Brain pericyte (primary cell): ENCODE measurements at places on chromosomes 12 and 14.

DNA sequence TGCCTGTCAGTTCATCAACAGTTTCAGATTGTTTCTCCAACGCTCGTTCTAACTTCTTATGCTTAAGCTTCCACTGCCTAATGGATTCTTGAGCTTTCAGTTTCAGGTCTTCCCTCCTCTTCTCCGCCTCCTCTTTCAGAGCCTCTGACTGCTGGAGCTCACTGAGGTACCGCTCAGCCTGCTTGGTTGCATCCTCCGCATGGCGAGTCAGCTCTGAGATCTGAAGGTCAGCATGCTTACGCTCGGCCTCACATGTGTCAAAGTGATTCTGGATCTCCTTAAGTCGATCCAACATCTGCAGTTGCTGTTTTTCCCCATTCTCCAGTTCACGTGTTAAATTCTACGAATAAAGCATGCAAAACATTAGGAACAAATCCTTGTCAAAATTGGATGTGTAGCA, 148.8 kb downstream of the CEP128 start:
- DNase-seq = no peak

GRCh38 chr12:114967151-114967550, 283.2 kb upstream of the TBX3 start:
- DNase-seq = no peak

DNA sequence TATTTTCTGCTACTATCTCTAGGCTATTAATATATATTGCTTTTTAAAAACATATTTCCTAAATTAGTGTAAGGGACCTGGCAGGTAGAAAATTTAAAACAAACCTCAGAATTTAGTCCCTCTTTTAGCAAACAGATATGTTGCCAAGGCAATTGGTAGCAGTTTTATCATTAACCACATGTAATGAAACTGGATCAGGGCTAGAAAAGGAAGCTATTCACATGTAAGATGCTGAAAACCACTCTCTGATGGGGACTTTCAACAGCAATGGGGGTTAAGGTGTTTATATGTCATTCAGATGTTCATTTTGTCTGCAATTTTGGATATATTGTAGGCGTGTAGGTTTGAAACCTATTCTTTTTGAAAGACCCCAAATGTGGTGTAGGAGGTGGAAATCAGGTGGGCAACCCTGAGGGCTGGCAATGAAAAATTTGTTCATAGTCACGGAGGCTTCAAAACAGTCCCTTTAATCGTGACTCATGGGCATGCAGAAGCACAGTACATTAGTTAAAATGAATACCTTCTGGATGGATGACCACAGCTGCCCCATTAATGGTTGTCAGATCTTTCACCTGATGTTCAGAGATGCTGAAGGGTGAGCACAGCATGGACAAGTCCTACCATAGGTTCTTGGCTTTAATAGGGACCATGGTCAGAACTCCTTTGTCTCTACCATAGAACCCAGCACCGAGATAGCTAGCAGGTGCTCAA, 5.9 kb upstream of the PKP2 start:
- no peak for DNase-seq

GRCh38 chr12:78386871-78387270, 477.7 kb upstream of the SYT1 start:
- DNase-seq = no peak

DNA sequence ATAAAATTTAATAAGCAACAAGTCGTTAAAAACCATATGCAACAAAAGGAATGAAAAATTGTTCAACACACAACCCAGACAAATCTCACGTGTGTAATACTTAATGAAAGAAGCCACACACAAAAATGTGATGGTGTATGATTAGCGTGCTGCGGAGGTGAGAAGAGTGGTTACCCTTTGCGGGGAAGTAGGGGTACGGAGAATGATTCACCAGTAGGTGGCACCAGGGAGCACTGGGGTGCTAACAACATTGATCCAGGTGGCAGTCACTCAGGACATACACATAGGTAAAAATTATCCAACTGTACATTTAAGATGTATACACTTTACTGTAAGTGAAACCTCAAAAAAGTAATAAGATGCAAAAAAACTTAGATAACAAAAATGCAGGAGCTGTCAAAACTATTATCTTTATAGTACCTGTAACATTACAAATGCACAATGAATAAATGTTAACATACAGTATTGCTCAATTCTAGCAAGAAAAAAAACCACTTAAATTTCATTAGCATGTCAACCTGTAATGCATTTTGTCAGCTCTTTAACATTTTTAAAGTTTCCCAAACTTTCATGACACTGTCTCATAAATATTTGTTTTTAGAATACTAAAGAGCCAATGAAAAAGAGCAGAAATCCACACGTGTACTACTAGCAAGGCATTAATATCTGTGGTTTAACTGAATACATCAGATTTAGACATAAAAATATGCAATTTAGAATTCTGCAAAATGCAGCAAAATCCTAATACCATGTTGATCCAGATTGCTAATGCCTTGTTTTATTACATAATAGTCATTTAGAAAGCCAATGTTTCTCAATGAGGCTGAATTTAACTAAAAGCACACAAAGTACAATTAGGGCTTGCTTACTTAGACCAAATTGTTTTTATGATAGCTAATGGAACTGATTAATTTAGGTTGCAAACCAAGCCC, 46.7 kb downstream of the TMCC3 start:
- DNase-seq = no peak

DNA sequence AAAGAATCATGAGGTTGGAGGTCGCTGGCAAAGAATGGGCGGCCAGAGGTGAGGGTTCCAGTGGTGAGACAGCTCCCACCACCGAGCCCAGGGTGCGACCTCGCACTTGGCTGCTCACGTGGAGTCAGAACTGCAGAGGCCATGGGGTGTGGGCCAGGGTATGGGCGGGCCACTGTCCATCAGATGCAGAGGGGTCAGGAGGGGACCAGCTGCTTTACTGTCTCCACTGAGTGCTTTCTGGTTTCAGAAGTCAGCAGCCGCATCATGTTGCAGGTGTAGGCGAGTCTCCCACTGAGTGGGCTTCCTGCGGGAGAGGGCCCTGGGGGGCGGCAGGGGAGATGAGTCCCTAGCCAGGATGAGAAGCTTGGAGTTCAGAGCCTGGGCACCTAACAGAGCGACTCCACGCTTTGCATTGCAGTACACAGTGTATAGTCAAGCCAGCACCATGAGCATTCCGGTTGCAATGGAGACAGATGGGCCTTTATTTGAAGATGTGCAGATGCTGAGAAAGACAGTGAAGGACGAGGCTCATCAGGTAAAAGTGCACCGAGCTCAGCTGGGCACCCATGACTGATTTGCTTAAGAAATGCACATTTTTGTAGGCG, 46.9 kb upstream of the DYNC1H1 start:
- no peak for DNase-seq

DNA sequence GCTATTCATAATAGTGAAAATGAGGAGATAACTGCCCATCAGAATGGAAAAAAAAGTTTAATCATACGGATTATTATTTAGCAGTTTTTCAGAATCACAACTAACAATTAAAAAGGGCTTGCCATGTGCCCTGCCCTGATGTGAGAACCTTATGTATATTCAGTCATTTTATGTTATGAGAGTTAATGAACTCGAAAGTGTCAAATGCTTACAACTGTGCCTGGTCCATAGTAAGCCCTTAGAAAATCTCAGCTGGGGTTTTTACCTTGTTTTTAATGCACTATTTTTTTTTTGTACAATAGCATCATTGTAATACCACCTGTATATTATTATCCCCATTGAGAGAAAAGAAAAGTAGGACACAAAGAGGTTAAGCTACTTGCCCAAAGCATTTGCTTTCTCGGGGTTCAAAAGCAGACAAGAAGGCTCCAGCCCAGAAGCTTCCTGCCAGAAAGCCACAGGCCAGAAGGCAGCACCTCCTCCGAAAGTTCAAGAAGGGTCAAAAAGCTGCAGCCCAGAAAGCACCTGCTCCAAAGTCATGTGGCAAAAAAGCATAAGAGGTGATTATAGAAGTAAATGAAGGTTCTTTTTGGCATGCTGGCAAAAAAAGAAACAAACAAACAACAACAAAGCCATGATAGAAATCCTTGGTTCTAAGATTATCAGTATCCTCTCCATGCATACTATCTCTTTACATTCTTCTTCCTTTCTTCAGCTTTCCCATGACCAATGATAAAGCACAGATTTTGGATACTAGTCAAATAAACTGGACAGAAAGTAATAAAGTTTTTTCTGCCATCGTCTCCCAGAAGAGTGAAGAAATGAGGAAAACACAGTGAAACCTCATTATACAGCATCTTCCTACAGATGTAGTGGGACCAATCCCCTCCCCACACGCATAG, 59.1 kb upstream of the NAP1L1 start:
- no peak for DNase-seq

DNA sequence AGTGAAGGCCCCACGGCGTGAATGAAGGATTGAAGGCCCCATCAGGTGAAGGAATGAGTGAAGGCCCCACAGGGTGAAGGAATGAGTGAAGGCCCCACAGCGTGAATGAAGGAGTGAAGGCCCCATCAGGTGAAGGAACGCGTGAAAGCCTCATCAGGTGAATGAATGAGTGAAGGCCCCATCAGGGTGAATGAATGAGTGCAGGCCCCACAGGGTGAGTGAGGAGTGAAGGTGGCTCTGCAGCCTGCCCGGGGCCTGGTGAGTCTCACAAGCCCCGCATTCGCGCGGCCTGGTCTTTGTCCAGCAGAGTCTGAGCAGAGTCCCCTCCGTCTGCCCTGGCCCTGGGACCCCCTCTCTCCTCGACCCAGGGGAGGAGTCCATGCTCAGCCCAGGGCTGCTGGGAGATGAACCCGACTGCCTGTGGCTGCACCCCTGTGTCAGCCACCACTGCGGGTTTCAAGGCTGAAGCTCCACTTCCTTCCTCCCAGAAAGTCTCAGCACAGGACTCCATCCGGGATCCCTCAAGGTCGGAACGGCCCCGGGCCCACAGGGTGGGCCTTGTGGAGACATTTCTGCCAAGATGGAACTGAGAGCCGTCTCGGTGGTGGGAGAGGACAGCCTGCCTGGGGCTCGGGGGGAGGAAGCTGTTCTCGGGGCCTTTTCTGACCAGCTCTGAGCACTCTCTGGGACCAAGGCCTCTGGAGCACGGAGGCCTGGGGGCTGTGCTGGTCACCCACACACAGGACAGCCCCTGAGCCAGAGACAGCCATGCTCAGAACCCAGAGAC, 37.4 kb upstream of the TMEM179 start:
- DNase-seq = no peak

DNA sequence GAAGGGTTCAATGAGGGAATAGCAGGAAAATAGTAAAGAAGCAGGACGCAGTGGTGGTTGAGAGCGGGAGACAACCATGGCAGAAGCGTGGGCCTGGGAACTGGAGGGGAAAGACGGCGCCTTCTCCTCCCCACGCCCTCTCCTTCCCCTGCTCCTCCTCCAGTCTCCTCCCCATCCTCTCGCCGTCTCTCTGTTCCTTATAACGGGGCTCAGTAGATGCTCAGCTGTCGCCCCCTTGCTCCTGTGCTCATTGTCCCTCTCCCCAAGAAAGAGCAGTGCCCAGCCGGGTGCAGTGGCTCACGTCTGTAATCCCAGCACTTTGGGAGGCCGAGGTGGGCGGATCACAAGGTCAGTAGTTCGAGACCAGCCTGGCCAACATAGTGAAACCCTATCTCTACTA, 142.0 kb downstream of the BCL11B start:
- DNase-seq = no peak

GRCh38 chr12:1936406-1937320, 18.2 kb upstream of the CACNA2D4 start:
- DNase-seq = peak; percentile 22

GRCh38 chr12:67634303-67634761, 14.2 kb upstream of the DYRK2 start:
- DNase-seq = no peak

GRCh38 chr12:114921781-114922180, 237.8 kb upstream of the TBX3 start:
- DNase-seq = no peak

GRCh38 chr12:29070309-29070708, 78.8 kb upstream of the FAR2 start:
- no peak for DNase-seq

- DNase-seq = no peak
Observed at GRCh38 chr12:15214851-15215601, 6.2 kb downstream of the RERG start.

DNA sequence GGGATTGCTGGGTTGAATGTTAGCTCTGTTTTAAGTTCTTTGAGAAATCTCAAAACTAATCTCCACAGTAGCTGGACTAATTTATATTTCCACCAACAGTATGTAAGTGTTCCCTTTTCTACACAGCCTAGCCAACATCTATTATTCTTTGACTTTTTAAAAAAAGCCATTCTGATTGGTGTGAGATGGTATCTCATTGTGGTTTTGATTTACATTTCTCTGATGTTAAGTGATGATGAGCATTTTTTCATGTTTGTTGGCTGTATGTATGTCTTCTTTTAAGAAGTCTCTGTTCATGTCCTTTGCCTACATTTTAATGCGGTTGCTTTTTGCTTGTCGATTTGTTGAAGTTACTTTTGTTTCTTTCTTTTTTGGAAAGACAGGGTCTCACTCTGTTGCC, 301.1 kb upstream of the OR4E1 start:
- no peak for DNase-seq

- DNase-seq = no peak
Observed at GRCh38 chr14:101705733-101706508, 55.6 kb upstream of the PPP2R5C start.

GRCh38 chr12:96919510-96920210, 12.6 kb downstream of the NEDD1 start:
- no peak for DNase-seq

DNA sequence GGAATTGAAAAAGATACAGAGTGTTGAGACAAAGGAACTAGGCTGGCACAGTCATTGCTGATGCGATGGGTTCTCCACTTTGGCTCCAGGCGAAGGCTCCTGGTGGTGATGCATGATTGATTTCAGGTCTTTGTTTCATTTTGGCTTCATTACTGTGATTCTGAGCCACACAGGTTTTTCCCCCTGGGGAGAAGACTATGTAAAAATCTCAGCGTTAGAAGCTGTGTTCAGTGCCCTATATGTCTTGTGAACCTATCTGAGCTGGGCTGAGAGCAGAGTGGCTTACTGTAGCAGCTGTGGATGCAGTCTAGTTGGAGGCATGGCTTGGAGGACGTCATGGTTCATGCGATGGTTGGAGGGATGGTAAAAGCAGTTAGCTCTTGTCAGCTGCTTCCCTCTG, 54.0 kb downstream of the GPATCH2L start:
- no peak for DNase-seq

DNA sequence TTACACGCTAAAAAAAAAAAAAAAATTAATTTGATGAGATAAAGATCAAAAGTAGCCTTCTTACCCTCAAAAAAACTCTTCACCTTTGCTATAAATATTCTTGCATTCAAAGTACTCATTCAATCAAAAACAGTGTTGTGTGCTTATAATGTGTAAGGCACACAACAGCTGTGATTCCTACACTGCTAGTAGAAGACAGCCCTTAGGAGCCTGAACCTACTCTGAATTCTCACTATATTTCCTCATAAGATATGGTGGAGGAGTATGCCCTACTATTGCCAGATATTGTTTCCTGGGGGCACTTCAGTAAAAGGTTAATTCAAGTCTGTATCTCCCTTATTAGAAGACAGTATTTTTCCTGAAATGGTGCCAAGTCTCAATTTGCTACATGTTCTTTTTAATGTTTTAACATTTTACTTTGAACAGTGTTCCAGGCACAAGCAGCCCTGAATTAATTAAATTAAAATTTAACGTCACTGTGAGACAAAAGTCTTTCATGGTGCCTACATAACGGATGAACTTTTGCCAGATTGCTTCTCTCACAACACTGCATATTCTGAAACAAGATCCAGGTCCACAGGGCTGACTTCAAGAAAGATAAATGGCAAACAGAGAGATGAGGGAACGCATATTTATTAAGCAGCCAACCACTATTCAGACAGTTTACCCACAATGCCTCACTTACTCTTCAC, 19.3 kb downstream of the PPP2R5E start:
- no peak for DNase-seq

- no peak for DNase-seq
Observed at GRCh38 chr12:109716092-109716479, 2.5 kb downstream of the FAM222A start.
